Testis (tissue), 5 donors: ENCODE measurements at places on chromosomes 3 and 15.

- DNase-seq, result no peak
Measured at GRCh38 chr15:39465843-39466749, 114.8 kb upstream of the THBS1 start.

DNA sequence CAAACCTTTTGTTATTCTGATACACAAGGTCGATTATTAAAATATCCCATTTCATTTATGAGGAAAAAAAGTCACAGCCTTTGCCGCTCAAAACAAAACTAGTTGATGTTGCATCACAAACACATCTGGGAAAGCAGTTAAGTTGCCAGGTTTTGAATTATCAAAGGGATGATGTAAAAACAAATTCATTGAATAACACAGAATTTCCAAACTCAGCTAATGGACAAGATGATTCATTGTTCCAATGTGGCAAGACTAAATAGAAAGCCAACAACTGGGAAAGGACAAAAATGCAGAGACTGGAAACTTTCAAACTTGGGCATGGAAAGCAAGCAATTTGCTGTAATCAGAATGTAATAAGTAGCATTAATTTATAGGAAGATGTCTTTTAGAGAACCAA lies 610.0 kb upstream of the ZNF385D start:
- DNase-seq, result no peak

DNA sequence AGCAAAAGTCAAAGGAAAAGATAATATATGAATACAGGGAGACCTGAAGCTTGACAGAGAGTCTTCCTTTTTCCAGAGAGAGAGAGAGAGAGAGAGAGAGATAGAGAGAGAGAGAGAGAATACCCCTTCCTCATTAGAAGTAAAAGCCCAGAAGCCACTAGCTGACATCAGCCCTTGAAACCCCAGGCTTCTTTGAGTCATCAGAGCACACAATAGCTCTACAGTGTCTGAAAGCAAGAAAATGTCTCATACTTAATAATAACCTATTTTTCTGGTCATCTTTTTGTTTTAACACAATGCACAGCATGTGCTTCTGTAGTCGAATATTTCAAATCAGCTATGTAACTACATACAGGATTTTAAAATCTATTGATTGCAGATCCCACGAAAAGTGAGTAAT lies 109.2 kb upstream of the NANOGP8 start:
- no peak for DNase-seq

DNA sequence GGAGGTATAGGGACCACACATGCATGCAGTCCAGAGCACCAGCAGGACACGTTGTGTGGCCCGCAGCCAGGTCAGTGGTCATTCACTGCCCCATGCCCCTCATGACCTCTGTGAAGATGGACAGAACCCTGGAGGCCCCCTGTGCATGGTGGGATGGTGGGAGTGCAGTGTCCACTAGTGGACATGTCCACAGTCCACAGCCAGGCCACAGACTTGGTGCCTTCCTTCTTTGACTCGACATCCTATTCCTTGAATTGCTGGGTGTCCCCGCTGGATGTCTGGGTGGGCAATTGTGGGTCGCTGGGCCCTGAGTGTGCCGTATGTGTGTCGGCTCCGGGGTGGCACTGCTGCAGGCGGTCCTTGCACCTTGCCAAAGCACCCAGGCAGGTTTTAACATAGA lies 35.7 kb downstream of the KLF15 start:
- DNase-seq, result no peak

DNA sequence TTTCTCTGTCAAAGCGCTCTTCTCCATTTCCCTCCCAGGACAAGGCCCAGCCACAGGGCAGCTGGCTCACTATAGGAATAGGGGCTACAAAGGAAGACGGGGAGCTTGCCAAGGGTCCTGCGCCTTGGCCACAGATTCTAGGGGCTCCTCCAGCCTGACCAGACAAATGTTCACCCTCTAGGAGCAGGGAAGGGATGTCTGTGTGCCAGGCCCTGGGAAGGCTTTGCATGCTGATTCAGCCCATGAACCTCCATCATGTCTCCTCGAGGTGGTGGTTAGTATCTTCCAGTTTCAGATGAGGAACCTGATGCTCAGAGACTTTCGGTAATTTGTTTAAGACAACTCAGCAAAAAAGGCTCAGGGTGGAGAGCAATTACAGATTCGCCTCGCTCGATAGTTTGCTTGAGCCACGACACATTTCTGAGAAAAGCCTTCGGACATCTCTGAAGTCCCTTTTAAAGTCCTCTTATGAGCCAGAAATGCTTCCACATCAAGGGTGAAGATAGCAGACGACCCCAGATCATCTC lies 110.0 kb downstream of the XXYLT1 start:
- no peak for DNase-seq

DNA sequence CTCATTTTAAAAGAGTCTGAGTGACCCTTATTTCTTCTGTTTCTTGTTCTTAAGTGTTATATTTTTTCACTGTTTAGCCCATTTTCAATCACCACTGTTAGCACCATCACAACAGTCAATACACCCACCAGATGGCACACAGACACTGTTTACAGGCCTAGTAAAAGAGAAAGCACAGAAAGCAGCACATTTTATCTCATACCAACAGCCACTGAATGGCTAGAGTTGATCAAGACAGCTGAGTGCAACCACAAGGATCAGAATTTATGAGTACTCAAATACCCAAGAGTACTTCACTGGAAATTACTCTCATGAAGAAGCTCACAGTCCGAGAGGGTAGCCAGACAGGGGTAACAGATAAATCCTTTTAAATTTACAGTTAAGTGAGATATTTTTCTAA lies 127.0 kb downstream of the TFDP2 start:
- no peak for DNase-seq

DNA sequence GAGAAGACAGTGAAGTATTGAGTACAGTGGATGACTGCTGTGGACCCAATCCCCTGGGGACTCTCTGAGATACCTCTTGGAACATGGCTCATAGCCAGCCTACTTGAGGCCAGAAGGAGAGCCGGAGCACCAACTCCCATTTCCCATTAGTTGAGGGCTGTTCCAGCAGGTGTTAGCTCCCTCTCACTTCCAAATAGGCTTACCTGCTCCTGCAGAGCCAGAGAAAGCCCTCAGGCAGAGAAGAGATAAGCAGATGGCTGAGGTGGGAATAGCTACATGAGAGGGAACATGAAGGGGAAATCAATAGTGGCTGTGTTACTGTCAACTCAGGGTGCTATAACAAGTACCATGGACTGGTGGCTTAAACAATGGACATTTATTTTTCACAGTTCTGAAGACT lies 4.6 kb upstream of the CCK start:
- no peak for DNase-seq
